ENCODE measurements at places on chromosomes 3 and 15. TPM values are rescaled to one million over a fixed set of nuclear protein-coding genes. Genes with fewer than 3 reads are reported as not detected.

The SERPINI1 gene
- total RNA-seq = 1.5 TPM

DNA sequence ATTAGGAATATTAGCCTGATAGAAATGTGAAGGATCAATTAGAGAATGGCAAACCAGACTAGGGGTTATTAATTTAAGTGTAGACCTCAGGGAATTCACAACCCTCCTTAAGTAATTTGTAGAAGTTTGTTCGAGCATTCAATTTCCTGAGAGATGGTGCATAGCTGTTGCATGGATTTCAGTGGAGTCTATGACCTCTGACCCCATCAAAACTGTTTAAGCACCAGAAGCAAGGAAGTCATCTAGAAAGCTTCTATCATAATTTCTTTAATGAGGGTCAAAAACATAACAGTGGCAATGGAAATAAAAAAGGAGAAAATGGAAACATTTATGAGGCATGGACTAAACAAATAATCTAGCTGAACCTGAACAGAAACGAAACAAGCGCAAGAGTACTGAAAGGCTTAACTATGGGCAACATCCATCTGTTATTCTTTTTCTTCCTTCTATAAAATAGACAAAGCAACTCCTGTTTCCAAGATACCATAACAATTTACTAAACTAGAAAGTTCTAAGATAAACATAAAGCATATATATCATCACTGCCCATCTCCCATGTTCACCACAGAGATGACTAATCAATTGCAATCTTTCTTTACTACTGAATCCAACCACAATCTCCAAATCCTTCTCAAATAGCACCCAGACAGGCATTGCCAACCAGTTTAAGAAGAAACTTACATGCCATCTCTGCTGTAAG lies 151.4 kb downstream of the THRB start:
- DNase-seq = no peak

The COL8A1 gene
- 187 TPM for total RNA-seq

The ZMYND10 gene
- 0.12 TPM for total RNA-seq

DNA sequence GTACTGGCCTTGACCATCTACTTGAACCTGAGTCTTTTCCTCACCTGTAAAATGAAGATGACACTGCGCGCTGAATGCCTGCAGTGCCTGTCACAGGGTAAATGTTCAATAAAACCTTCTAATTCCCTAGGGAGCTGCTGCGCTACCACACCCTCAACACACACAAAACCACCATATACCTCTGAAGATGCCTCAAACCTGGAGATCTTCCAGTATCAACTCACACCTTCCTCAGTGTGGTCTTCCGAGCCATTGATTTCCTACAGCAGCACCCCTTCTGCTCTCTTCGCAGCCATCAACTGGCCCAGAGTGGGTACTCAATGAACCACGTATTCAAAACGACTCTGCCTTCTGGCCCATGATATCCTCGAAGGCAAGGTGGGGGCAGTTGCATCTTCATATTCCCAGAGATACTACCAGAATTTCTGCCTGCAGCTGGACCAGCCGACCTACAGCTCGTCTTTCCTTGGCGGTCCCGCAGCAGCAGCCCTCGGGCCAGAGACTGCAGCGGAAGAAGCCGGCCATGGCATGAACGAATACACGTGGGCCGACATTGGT lies 695 bp downstream of the RPL32 start:
- DNase-seq = no peak

The AMIGO3 gene
- total RNA-seq = 1.2 TPM

- no peak for DNase-seq
Observed at GRCh38 chr15:87761736-87762509, 494.6 kb downstream of the NTRK3 start.

DNA sequence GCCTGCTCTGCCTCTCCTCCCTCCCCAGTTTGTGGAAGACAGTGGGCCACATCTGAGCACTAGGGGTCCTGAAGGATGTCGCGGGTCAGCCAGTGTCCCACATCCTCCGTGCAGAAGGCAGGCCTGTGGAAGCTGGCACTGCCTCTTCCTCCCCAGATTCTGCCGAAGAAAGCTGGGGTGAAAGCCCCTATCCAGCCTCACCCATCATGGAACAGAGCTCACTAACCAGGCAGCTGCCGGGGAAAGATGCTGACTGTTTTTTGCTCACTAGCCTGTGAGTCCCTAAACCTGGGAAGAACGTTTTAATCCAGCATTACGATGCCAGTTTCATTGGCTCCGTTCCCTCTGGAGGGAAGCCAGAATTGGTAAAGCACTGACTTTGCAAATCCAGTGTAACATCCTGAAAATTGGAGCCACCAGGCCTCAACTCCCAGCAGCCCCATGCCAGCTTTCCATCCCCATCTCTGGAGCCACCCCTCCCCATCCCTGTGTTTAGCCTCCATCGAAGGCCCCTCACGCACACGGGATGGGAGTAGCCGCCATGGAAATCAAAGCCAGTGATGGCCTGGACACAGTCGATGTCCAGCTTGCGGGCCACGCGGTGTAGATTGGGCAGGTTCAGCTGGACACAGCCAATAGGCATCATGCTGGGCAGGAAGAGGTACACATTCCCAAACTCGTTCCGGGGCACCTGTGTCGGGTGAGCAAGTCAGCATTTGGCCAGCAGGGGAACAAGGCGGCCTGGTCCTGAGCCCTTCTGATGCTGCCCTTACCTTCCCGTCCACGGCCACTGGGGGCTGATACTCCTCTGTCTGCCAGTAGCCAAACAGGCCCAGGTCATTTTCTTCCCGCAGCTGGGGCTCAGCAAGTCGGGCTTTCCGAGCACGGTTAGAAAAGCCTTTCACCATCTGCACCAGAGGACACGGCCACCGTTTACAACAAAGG lies 23.5 kb downstream of the TMEM43 start:
- DNase-seq = no peak

The XYLB gene
- total RNA-seq = 3.1 TPM

GRCh38 chr3:185779461-185779860 lies 45.4 kb downstream of the IGF2BP2 start:
- DNase-seq = no peak

GRCh38 chr15:38058596-38059075 lies 124.2 kb downstream of the TMCO5A start:
- no peak for DNase-seq
